ENCODE measurements at places on chromosomes 3 and 15.

GRCh38 chr15:58086491-58086890, 21.0 kb upstream of the ALDH1A2 start:
- no peak for DNase-seq

GRCh38 chr3:144119633-144120032, 148.0 kb downstream of the DIPK2A start:
- DNase-seq = no peak

GRCh38 chr3:63095-63765, 133.3 kb upstream of the CHL1 start:
- no peak for DNase-seq

- DNase-seq = no peak
Measured at GRCh38 chr3:106144030-106144429, 275.2 kb upstream of the CBLB start.

GRCh38 chr3:128334086-128334645, 132.5 kb downstream of the DNAJB8 start:
- DNase-seq = no peak

GRCh38 chr3:158494673-158495072, 76.3 kb upstream of the MLF1 start:
- no peak for DNase-seq

- DNase-seq = peak; percentile 6
Measured at GRCh38 chr15:52464478-52464877, 64.2 kb downstream of the MYO5A start.

GRCh38 chr3:38641461-38642110, 7.9 kb downstream of the SCN5A start:
- no peak for DNase-seq

- DNase-seq = no peak
Measured at GRCh38 chr3:118347396-118348168, 687.1 kb downstream of the IGSF11 start.

- no peak for DNase-seq
Measured at GRCh38 chr15:39327005-39327730, 253.7 kb upstream of the THBS1 start.

GRCh38 chr3:50503504-50504342, at the start of gene CACNA2D2:
Gene CACNA2D2, minus strand, starts transcription at chr3:50503634. Its CDS starts 211 bp downstream, at chr3:50503423.
- DNase-seq = peak; percentile 25

- no peak for DNase-seq
Measured at GRCh38 chr3:69743975-69744906, 5.0 kb downstream of the MITF start.

DNA sequence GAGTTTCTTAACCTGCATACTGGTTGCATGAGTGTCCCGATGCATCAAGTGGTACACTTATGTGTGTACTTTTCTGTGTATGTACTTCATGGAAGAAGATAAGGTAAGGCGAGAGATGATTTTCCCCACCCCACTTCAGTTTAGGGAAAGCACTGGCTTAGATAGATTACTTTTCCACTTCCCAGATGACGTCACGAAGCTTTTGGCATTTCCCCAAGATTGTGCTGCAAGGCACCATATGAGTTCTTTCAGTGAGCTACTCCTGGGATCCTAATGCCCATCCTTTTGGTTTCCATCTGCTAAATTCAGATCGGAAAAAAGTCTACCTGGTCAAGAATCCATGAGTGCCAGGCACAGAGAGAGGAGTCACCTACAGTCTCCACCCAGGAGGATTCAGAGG, 4.5 kb downstream of the IL17RB start:
- no peak for DNase-seq

DNA sequence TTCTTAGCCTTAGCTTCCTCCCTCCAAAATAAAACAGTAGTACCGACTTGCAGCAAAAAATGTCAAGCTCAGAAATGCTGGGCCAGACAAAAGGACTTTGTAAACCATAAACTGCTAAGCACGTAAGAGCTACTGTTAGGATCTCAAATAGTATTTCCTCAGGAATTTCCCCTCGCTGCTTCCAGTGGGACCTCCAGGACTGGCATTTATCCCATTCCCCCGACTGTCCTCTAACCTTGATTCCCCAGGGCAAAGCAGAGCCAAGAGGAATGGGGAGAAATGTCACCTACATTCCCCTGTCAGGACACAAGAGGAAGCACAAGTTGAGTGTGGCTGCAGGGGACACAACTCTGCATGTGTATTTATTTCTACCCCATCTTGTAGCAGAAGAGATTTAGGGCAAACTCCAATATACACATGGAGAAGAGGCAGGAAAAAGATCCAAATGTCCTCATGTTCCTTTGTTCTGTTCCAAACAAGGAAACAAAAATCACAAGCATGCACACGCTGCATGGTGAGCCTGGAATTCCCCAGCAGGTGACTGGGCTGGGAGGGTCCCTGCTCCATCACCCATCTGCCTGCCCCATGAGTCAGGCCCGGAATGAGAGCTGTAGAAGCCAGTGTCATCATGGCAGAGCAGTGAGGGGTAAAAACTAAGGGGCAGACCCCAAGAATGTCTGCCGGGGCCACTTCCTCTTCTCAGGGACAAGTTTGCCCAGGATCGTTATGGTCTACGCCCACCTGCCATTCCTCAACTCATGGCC, 4.2 kb downstream of the STOML1 start:
- no peak for DNase-seq

DNA sequence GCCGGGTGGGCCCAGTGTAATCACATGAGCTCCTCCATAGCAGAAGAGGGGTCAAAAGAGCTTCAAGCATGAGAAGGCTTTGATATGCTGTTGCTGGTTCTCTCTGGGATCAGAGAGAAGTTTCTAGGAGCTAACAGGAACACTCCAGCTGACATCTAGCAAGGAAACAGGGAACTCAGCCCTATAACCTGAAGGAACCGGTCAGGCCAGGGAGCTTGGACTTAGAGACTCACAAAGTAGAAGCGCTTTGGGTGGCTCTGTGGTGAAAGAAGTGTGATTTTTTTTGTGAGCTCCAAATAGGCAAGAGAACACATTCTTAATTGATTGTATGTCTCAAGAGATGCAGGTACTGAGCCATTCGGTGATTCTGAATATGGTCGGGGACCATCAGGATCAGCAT, 26.2 kb upstream of the EPHB1 start:
- no peak for DNase-seq

DNA sequence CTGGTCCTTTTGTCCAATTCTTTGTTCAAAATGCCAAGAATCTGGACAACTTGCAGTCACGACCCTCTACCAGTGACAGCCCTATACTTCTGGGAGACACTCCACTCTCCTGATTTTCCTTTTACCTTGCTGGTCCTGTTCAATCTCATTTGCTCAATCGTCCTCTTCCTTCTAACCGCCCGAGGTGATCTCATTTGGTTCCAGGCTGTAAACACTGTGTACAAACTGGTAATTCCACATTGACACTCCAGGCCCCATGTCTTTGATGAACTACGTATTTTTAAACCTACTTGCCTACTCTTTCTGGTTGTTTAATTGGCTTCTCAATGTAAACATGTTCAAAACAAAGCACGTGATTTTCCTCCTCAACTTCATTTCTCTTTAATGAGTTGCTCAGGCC, 23.7 kb upstream of the C3orf49 start:
- no peak for DNase-seq

- no peak for DNase-seq
Measured at GRCh38 chr3:104764496-104764895, 602.2 kb upstream of the ALCAM start.

DNA sequence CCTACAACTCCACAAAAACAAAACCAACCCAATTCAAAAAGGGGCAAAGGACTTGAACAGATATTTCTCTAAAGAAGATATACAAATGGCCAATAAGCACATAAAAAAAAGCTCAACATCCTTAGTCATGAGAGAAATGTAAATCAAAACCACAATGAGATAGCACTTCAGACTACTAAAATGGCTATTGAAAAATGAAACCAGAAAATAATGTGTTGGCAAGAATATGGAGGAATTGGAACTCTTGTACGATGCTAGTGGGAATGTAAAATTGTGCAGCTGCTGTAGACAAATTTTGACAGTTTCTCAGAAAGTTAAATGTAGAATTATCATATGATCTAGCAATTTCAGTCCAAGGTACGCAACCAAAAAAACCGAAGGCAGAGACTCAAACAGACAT, 29.0 kb downstream of the KY start:
- DNase-seq = no peak

GRCh38 chr3:187291512-187292132, at the start of gene MASP1:
Gene MASP1, minus strand, starts transcription at chr3:187291737. Its CDS starts 105 bp downstream, at chr3:187291632.
- no peak for DNase-seq

GRCh38 chr3:71397046-71397445, 186.5 kb downstream of the FOXP1 start:
- DNase-seq = no peak

DNA sequence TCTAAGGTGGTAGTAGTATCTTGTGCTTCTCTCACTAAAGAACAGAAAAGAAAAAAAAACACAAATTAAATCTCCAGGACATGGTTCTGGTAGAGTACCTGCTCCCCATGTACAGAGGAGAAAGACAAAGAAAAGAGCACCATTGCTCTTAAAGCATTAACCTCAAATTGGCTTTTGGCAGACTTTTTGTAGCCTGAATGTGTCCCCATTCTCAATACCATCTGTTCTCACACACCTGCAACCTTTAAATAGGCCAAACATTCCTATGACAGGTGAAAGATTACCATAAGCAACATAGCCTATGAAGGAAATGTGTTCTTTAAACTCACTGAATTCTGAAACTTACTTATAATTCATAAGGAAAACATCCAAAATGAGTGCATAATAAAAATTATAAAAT, 68.0 kb downstream of the TIPARP start:
- no peak for DNase-seq

- no peak for DNase-seq
Measured at GRCh38 chr3:159951540-159951939, 37.1 kb upstream of the IL12A start.

DNA sequence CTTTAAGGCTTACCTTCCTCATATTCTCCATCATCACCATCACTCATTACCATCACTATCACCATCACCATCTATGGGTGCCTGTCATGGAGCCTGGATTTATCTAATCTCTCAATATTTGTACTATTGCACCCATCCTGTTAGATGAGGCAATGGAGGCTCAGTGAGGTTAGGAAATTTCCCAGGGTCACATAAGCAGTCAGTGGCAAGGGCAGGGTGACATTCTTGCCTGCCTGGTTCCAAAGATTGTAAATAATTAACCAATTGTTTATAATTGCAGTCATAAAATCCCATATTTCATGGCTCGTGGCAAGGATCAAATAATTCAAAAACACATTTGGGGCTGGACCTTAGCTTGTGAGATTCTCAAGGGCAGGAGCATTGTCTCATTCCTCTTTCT, 55.2 kb downstream of the MGLL start:
- no peak for DNase-seq

GRCh38 chr3:12143949-12144504, 14.7 kb downstream of the TIMP4 start:
- no peak for DNase-seq

DNA sequence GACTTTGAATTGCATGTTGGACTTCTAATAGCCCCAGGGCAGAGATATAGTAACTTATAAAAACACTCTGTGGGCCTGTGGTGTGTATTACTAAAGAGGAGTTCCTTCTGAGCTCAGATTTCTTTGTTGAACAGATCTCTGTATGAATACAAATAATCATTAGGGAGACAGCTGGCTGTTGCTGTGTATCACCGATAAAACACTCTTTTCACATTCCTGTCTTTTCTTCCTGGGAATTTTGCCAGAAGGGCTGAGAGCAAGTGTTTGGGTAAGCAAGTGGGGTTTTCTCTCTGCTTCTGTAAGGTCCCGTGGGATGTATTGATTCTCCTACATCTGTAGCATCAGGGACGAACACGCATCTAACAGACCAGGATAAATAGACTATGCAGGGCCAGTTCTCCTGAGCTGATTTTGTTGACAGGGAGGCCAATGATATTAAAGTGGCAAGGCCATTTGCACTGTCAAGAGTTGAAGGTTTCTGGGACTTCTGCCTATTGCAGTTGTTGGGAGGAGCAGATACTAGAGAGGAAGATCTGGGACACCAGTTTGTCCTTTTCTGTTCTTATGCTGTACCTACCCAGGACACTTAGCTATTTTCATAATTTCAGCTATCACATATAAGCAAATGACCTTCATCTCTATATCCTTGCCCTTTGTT, 225.9 kb upstream of the CD96 start:
- no peak for DNase-seq

DNA sequence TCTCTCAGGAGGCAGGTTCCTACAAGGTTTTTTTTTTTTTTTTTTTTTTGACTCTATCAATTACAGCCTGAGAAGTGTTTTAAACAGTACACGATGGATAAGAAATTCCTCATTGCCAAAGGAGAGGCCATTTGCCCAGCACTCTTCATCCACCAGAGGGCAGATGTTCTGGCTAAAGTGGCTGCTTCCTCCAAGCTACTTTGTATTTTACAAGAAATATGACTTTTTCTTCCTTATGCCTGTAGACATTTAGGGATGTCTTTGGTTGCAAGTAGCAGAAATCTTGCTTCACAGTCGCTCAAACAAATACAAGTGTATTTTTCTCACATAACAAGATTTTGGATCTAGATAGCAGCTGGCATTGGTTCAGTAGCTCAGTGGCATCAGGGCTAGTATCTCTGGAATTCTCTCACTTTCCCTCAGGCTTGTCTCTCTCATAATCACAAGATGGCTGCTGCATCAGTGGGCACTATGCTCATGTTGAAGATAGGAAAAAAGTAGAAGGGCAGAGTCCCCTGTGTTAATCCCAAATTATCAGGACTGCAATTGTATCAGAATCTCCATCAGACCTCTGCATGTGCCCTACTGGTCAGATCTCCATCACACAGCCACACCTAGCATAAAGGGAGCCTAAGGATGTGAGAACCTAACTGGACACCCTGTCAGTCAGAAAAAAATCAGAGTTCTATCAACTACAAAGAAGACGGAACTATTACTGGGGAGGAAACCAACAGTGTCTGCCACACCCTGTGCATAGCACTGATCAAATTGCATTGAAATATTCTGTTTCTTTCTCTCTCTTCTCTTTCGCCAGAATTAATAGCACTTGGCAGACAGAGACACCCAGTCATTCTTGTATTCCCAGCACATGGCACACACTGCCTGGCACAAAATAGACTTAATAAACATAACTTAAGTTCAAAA, 138.9 kb upstream of the COL8A1 start:
- DNase-seq = no peak

GRCh38 chr3:127234778-127235177, 41.8 kb downstream of the PRR23E start:
- DNase-seq = no peak

- DNase-seq = no peak
Measured at GRCh38 chr3:124266487-124266886, 274.6 kb upstream of the ROPN1 start.

GRCh38 chr15:38699633-38700230, 135.1 kb upstream of the RASGRP1 start:
- peak; percentile 73 for DNase-seq

- DNase-seq = no peak
Measured at GRCh38 chr3:8709801-8710507, 23.6 kb upstream of the CAV3 start.

GRCh38 chr15:96146726-96147125, 183.8 kb upstream of the NR2F2 start:
- no peak for DNase-seq

All from stimulated activated CD4-positive, alpha-beta T cell treated with anti-CD3 and anti-CD28 coated beads, Interleukin-1b, Interleukin-23, amount 100 ng/mL, for 48 hours (primary cell).